Stimulated activated CD8-positive, alpha-beta memory T cell treated with anti-CD3 and anti-CD28 coated beads, Interleukin-2, amount 100 ng/mL, for 48 hours (primary cell): ENCODE measurements at places on chromosomes 2 and 18.

GRCh38 chr18:11091746-11092145 lies 57.6 kb downstream of the PIEZO2 start:
- DNase-seq, result no peak

- DNase-seq, result no peak
Observed at GRCh38 chr2:118969734-118970395, 27.9 kb downstream of the MARCO start.

DNA sequence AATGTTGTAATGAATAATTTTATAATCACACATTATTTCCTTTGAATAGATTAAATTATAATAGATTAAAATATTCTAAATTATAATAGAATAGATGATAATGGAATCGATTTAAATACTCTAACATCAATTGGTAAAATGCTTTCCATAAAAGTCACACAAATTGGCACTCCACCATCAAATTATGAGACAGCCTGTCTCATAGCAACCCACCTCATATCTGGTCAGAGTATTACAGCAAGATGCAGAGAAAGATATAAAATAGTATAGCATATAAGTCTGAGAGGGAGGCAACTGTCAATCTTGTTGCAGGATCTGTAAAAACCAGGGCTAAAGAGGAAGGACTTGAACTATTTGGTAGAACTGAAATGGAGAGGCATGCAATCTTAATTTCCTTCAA lies 98.4 kb upstream of the NCKAP5 start:
- DNase-seq, result no peak

GRCh38 chr2:42827647-42828486 lies 35.5 kb upstream of the HAAO start:
- peak; percentile 77 for DNase-seq

GRCh38 chr2:151002959-151003600 lies 258.6 kb downstream of the RBM43 start:
- no peak for DNase-seq

GRCh38 chr2:218343591-218343990 lies 13.1 kb upstream of the CATIP start:
- no peak for DNase-seq

GRCh38 chr2:166637051-166637450 lies 143.0 kb upstream of the SCN7A start:
- DNase-seq, result no peak

DNA sequence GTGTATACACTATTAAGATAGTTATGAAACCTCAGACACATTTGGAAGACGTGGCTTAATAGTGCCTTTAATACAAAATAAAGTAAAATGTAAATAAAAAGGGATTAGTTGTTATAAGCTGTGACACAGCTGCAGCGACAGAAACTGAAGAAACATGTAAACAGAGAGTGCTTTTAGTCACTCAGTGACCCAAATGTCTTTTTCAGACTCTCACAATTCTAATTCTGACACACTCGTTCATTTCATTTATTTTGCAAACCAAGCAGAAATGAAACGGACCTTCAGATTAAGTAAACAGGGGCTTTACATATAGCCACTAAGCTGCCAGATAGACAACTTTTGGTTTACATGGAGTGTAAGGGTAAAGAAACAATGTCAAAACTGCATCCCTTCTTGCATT lies 181.0 kb upstream of the ETAA1 start:
- no peak for DNase-seq

DNA sequence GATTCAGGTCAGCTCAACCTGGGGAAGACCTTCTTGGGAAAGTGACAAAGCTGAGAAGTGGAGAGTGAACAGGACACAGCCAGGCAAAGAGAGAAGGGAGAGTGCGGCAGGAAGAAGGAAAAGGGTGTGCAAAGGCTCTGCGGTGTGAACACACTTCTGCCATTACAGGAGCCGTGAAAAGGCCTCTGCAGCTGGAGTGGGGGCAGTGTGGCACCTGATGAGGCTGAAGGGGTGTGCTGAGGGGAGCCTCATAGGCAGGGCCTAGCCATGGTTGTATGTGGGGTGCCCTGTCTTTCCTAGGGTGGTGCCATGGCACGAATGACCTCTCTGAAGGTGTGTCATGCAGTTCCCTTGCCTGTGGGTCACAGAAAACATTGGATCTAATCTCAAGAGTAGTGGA lies 347.6 kb downstream of the CYRIA start:
- no peak for DNase-seq

DNA sequence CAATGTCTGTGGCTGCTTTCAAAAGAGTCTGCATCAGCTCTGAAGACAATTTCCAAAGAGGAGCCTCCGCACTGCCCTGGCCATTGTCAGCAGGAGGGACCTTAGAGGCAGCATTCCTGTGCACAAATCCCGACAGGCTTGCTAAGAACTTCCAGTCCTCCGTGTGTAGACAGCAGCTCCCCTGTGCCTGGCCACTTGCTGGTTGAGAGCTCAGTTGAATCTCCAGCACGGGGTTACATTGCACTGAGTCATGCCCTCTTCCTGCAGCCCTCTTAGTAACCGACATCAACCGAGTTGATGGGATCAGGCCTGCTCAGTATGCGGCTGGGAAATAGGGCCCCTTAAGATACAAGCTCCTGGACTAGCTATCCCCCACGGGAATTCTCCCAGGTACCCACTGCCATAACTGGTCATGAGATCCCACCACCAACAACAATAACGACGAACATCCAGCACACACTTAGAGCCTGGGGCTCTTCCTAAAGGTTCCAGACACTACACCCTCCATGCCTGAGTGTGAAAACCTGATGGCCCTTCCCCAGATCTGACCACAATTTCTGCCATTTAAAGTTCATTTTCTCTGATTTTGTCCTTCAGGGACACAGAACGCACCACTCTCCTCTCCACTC lies 12.0 kb downstream of the ATP6V1B1 start:
- no peak for DNase-seq

DNA sequence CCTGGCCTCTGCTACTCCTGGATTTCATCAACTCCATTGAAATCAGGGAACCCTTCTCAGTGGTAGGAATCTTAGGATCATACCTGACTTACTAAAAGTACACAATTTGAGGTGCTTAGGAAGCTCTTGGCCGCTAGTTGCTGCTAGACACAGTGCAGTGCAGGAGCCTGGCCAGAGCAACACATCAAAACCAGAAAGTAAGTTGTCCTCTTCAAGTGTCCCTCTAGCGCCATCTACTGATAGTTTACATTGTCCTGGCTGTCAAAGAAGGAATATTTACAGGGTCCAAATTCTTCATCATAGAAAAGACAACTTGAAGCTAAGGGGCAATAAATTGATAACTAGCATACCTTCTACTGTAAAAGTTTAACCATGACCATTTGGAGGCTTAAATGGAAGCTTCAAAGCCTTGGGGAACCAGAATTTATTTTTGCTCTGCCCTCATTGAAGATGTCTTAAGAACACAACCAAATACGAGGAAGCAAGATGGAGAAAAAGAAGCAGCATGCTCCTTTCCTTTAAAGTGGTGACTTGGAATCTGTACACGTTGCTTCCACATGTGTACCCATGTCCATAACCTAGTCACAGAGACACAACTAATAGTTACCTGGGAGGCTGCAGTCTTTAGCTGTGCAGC lies 889.1 kb upstream of the GCFC2 start:
- DNase-seq, result no peak

GRCh38 chr2:127313406-127313805 lies 19.5 kb upstream of the ERCC3 start:
- DNase-seq, result no peak

- DNase-seq, result no peak
Observed at GRCh38 chr2:113124181-113124961, 3.0 kb upstream of the IL1RN start.

GRCh38 chr2:229910832-229911412 lies 10.9 kb downstream of the TRIP12 start:
- no peak for DNase-seq

DNA sequence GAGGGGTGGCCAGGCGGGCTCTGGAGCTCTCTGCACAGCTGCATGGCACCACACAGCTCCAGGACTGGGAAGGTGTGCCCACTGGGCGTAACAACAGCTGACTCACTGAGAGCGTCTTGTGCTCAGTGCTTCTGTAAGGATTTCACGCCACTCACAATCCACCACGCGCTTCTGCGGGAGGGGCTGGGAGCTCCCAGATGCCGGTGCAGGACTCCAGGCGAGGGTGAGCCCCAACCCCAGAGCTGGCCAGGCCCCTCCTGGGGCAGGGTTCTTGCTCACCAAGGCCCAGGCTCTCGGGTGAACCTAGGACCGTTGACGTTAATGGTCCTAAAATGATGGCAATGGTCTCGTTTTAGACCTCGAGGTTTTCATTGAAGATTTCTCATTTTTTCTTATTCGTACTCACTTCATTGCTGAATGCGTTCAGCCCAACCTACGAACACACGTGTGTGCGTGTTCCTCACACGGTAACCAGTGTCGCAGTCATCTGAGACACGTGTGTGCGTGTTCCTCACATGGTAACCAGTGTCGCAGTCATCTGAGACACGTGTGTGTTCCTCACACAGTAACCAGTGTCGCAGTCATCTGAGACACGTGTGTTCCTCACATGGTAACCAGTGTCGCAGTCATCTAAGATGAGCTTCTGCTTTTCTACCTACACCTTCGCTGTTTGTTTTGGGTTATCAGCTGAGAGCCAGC lies 38.4 kb upstream of the ZNF236 start:
- no peak for DNase-seq

- DNase-seq, result no peak
Observed at GRCh38 chr2:56231361-56231760, 47.6 kb downstream of the CCDC85A start.

GRCh38 chr2:195543902-195544894 lies 112.8 kb upstream of the SLC39A10 start:
- DNase-seq, result no peak

GRCh38 chr2:125167820-125168219 lies 1142.7 kb downstream of the CNTNAP5 start:
- DNase-seq, result no peak

DNA sequence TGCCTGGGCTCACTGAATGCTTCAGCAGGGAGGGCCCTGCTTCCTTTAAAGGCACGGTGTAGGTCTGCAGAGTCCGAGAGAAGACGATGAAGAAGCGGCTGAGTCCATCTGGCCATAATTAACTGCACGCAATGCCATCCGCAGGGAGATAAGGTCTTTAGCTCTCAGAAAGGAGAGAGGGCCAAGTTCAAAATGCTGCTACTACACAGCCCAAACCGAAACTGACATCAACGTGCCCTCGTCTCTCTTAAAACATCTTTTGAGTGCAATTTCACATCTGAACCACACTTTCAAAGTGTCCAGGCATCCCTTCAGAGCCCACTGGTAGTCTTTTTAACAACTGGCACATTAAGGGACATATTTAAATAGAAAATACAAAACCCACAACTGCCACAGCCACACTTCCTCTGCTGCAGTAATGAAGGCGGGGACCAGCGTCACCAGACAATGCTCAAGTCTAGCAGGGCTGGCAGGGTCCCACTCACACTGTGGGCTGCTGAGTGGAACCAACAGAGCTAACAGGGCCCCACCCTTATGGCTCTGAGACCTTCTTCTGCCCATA lies 35.8 kb downstream of the ST3GAL5 start:
- peak; percentile 30 for DNase-seq
